ENCODE measurements at places on chromosomes 3 and 15.

DNA sequence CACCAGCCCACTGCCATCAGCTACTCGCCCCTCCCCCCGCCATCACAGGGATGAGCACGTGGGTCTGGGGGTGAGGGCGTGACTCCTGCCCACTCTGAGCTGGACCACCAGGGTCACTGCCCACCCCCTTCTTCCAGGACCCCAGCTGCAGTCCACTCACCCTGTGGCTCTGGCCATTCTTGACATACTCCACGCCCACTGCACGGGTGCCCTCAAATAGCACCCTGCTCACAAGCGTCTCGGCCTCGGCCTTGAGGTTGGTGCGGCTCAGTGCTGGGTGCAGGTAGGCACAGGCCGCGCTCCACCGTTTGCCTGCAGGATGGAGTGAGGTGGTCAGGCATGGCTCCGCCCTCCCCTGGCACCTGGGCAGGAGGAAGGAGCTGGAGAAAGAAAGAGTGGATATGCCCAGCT lies 23.9 kb downstream of the CHDH start:
- no peak for DNase-seq

- DNase-seq, result peak; percentile 9
These were observed 340.1 kb downstream of the RORA start for GRCh38 chr15:60889006-60889405.

DNA sequence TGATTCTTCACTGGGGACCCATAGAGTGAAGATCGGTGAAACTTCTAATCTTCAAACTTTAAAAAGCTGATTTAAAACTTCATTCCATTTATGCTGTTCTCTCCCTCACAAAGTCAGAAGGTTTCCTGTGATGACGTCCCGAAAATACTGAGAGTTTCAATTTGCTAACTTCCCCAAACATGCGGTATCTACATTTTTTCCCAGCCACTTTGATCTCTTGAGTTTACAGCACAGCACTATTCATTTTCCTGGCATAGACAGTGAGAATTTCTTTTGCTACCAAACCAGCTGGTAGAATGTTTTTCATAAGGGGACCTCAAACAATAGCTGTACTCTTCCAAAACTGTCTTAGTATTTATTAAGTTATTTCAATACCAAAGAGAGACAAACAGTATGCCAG lies 156.8 kb downstream of the LSAMP start:
- DNase-seq, result no peak

GRCh38 chr3:189393598-189393997 lies 221.8 kb downstream of the TPRG1 start:
- DNase-seq, result no peak

- no peak for DNase-seq
These were observed 310.7 kb downstream of the RBMS3 start for GRCh38 chr3:29591579-29591978.

- no peak for DNase-seq
These were observed 79.7 kb downstream of the LRRFIP2 start for GRCh38 chr3:37094636-37095035.

- no peak for DNase-seq
These were observed 165.4 kb downstream of the CTNNB1 start for GRCh38 chr3:41364736-41365135.

GRCh38 chr15:33009603-33010002 lies 184.9 kb downstream of the FMN1 start:
- DNase-seq, result no peak

DNA sequence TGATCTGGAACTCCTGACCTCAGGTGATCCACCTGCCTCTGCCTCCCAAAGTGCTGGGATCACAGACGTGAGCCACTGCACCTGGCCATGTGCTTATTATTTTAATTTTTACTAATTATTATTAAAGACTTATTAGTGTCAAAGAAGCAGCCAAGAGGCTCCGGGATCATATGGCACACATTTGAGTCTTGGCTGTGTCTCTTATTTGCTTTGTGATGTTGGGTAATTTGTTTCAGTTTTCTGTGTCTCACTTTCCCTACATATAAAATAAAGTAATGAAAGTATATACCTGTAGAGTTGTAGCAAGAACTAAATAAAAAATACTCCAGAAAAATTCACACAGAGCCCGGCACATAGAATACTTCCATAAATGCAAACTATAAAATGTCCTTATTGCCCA lies 238.0 kb upstream of the TBL1XR1 start:
- DNase-seq, result no peak

Measured in NCI-H1417 (cell line).